ENCODE measurements at places on chromosomes 6 and 20. TPM values are rescaled to one million over a fixed set of nuclear protein-coding genes. Genes with fewer than 3 reads are reported as not detected.

Gene EEF1A2
- 1.3 TPM for total RNA-seq

Gene LY6G6C
- not detected for total RNA-seq

Gene CCN2
- 283 TPM for total RNA-seq

Gene STX11
- total RNA-seq: 2.6 TPM

Gene PCK1
- not detected for total RNA-seq

Gene SYTL3
- total RNA-seq: 3.1 TPM

Gene SLC22A2
- total RNA-seq: not detected

Gene HLA-DRA
- 0.72 TPM for total RNA-seq

Gene SLC13A3
- 4.6 TPM for total RNA-seq

Gene CD40
- 0.66 TPM for total RNA-seq

Gene ARHGAP40
- total RNA-seq: 0.43 TPM

Gene CALHM5
- total RNA-seq: 2.2 TPM

Gene HTR1E
- total RNA-seq: not detected

Gene KHDC1L
- not detected for total RNA-seq

Gene AGER
- 0.66 TPM for total RNA-seq

Gene KCNK5
- total RNA-seq: not detected

Gene PXDC1
- 86.7 TPM for total RNA-seq

Gene CRISP3
- not detected for total RNA-seq

Gene PRICKLE4
- total RNA-seq: 0.86 TPM

Gene IRF4
- total RNA-seq: not detected

Gene NMBR
- not detected for total RNA-seq

Gene ULBP3
- 7.0 TPM for total RNA-seq

Gene ARMC12
- total RNA-seq: not detected

Gene CUTA
- total RNA-seq: 185 TPM

Gene OTOR
- total RNA-seq: not detected

Gene BPIFA1
- not detected for total RNA-seq

Gene SLC24A3
- total RNA-seq: 0.44 TPM
